ENCODE measurements at places on chromosomes 13 and 19. TPM values are rescaled to one million over a fixed set of nuclear protein-coding genes. Genes with fewer than 3 reads are reported as not detected.
A peak's percentile ranks its signal among the peaks of the same experiment; 100 is the strongest.

Gene MEDAG
- total RNA-seq, result 17.7 TPM

- H3K27ac ChIP-seq, result no peak overlapping the region
- H3K4me3 ChIP-seq, result no peak overlapping the region
- H3K36me3 ChIP-seq, result no peaks in the 10 kb centered on the region
These were observed 1524.0 kb downstream of the SLITRK1 start for GRCh38 chr13:82358284-82358683.

- H3K27ac ChIP-seq, result peak overlapping the region; percentile 48
- H3K27me3 ChIP-seq, result no peaks in the 10 kb centered on the region
These were observed 8.1 kb downstream of the ALOX5AP start for GRCh38 chr13:30743319-30744055.

Gene ETHE1
- 11.5 TPM for total RNA-seq

GRCh38 chr13:54637366-54637765 lies 1608.8 kb downstream of the OLFM4 start:
- no peak overlapping the region for H3K27ac ChIP-seq
- no peaks in the 10 kb centered on the region for H3K4me1 ChIP-seq
- no peaks in the 10 kb centered on the region for H3K36me3 ChIP-seq
- no peak for DNase-seq

DNA sequence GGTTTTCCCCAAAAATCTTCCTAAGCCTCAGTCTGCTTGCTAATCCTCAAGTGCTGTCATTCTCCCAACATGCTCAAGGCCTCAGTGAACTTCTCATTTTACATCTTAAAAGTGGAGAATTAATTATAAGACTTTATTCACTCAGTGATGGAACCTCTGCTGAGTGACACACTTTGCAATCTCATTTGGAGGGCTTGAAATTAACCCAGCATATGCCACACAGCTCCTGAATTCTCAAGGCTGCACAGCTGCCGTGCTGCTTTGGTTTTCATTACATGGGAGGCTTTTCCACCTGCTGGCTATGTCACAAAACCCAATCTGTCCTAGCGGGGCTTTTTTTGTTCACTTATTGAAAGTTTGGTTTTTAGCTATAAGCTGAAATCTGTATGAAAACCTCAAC lies 28.3 kb upstream of the SERPINE3 start:
- H3K27me3 ChIP-seq, result no peaks in the 10 kb centered on the region
- no peak overlapping the region for H3K4me3 ChIP-seq
- no peaks in the 10 kb centered on the region for H3K36me3 ChIP-seq
- H3K27ac ChIP-seq, result no peak overlapping the region

- no peak for DNase-seq
- no peaks in the 10 kb centered on the region for H3K36me3 ChIP-seq
- peak overlapping the region; percentile 43 for H3K27ac ChIP-seq
- peaks cover 42% of the 10 kb centered on the region for H3K4me1 ChIP-seq
- H3K27me3 ChIP-seq, result no peaks in the 10 kb centered on the region
- H3K4me3 ChIP-seq, result no peak overlapping the region
These were observed 13.3 kb downstream of the MKNK2 start for GRCh38 chr19:2037651-2038255.

Gene SOX1
- total RNA-seq, result 4.6 TPM

- peak within 1 kb of the TSS; percentile 52 for H3K4me3 ChIP-seq
- H3K4me1 ChIP-seq, result no peaks in the 10 kb centered on the region
- DNase-seq, result peak; percentile 22
- no peaks in the 10 kb centered on the region for H3K36me3 ChIP-seq
These were observed at the start of gene SOHLH2 for GRCh38 chr13:36214163-36214921. SOHLH2 (minus strand) TSS chr13:36214556; CDS start chr13:36214526, 30 bp downstream.

DNA sequence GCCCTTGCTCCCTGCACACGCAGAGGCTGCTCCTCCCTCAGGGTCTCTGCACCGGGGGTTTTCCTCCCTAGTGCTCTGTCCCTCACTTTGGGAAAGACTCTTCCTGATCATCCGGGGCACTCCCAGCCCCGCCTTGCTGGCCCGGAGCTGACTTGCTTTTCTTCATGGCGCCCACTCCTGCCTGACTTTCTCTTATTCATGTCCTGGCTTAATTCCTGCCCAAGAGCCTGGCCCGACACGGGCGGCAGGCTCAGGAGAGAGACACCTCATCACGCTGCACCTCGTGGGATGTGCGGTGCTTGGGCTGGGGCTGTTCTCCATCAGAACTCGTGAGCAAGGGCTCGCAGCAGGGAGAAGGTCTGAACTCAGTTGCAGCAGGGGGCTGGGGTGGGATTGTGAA lies 11.8 kb upstream of the PLA2G4C start:
- H3K36me3 ChIP-seq, result no peaks in the 10 kb centered on the region
- H3K27me3 ChIP-seq, result no peaks in the 10 kb centered on the region
- no peak overlapping the region for H3K4me3 ChIP-seq
- no peak for DNase-seq

GRCh38 chr13:36131222-36131930 lies at the start of gene DCLK1:
DCLK1 (minus strand) TSS chr13:36131382.
- H3K4me3 ChIP-seq, result peak within 1 kb of the TSS; percentile 53
- no peaks in the 10 kb centered on the region for H3K27me3 ChIP-seq
- DNase-seq, result peak; percentile 67
- no peaks in the 10 kb centered on the region for H3K36me3 ChIP-seq
- H3K27ac ChIP-seq, result peak within 1 kb of the TSS; percentile 46

Gene ISOC2
- total RNA-seq, result 98.5 TPM

Gene FSD1
- 24.1 TPM for total RNA-seq

- no peak for DNase-seq
- H3K4me3 ChIP-seq, result no peak overlapping the region
- no peak overlapping the region for H3K27ac ChIP-seq
- H3K27me3 ChIP-seq, result no peaks in the 10 kb centered on the region
These were observed 1230.3 kb downstream of the DIAPH3 start for GRCh38 chr13:58933475-58933874.

- no peaks in the 10 kb centered on the region for H3K27me3 ChIP-seq
- H3K27ac ChIP-seq, result no peak overlapping the region
- no peaks in the 10 kb centered on the region for H3K4me1 ChIP-seq
- no peaks in the 10 kb centered on the region for H3K36me3 ChIP-seq
These were observed 50.6 kb downstream of the CELF5 start for GRCh38 chr19:3274942-3275582.

GRCh38 chr13:41463838-41464602 lies 6.7 kb downstream of the RGCC start:
- DNase-seq, result no peak
- H3K27me3 ChIP-seq, result no peaks in the 10 kb centered on the region
- H3K27ac ChIP-seq, result no peak overlapping the region
- no peaks in the 10 kb centered on the region for H3K4me1 ChIP-seq
- H3K4me3 ChIP-seq, result no peak overlapping the region
- H3K36me3 ChIP-seq, result no peaks in the 10 kb centered on the region

Gene SHISA7
- total RNA-seq, result 0.43 TPM

GRCh38 chr13:111526922-111527321 lies 206.5 kb downstream of the TEX29 start:
- no peaks in the 10 kb centered on the region for H3K36me3 ChIP-seq
- no peaks in the 10 kb centered on the region for H3K27me3 ChIP-seq
- DNase-seq, result no peak
- H3K4me3 ChIP-seq, result no peak overlapping the region
- no peaks in the 10 kb centered on the region for H3K4me1 ChIP-seq

Gene TRPC4
- total RNA-seq, result 0.06 TPM

Measured in testis (tissue), 5 donors.